ENCODE measurements at places on chromosomes 16 and 17. TPM values are rescaled to one million over a fixed set of nuclear protein-coding genes. Genes with fewer than 3 reads are reported as not detected.

- no peak for DNase-seq
Measured at GRCh38 chr17:50624321-50624934, 10.3 kb upstream of the ABCC3 start.

DNA sequence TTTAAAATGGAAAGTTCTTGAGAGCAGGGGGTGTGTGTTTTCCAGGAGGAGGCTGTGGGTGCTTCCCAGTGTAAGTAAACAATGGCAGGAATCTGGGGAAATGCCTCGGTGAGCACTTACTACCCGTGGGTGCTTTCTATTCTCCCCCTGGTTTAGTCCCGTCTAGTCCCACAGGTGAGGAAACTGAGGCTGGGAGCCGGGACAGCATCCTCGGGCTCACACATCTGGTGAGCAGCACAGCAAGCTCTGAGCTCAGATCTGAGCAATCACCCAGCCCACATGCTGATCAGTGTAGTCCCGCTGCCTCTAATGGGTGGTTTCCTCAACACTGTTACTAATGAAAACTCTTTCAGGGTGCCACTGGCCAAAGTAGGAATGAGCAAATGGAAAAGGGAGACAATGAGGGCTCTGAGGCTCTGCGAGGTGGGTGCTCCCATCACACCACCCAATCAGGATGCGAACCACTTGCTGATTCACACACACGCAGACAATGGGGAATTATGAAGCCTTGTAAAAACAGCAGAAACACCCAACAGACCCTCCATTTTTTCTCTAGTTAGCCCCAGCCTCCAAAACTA lies 202.6 kb downstream of the PARN start:
- no peak for DNase-seq

- DNase-seq: no peak
Measured at GRCh38 chr16:49529411-49530045, 155.9 kb downstream of the C16orf78 start.

DNA sequence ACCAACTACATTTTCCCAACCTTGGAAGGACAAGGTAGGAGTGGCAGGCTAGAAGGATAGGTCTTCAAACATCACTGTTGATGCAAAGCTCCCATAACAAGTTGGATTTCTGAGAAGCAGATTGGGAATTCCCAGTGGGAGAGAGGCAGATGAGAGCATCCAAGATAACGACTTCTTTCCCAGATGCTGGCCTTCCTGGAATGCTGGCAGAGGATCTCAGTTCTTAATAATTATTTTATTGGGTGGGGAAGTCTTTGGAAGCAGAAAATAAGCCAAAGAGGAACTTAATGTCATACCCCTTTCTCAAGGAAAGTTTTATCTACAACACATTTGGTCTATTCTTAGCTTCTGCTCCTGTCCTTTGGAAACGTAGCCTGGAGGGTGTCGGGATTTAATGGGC lies 64.5 kb downstream of the MPRIP start:
- no peak for DNase-seq

- no peak for DNase-seq
Measured at GRCh38 chr17:67712375-67712774, 5.4 kb upstream of the NOL11 start.

Gene CD300E
- not detected for total RNA-seq

Gene ENO3
- total RNA-seq: 1.3 TPM

Data from MG63 (cell line).